Kidney capillary endothelial cell (primary cell): ENCODE measurements at places on chromosomes 5 and 9.

GRCh38 chr9:6200761-6201160 lies 14.8 kb upstream of the IL33 start:
- no peak for DNase-seq

DNA sequence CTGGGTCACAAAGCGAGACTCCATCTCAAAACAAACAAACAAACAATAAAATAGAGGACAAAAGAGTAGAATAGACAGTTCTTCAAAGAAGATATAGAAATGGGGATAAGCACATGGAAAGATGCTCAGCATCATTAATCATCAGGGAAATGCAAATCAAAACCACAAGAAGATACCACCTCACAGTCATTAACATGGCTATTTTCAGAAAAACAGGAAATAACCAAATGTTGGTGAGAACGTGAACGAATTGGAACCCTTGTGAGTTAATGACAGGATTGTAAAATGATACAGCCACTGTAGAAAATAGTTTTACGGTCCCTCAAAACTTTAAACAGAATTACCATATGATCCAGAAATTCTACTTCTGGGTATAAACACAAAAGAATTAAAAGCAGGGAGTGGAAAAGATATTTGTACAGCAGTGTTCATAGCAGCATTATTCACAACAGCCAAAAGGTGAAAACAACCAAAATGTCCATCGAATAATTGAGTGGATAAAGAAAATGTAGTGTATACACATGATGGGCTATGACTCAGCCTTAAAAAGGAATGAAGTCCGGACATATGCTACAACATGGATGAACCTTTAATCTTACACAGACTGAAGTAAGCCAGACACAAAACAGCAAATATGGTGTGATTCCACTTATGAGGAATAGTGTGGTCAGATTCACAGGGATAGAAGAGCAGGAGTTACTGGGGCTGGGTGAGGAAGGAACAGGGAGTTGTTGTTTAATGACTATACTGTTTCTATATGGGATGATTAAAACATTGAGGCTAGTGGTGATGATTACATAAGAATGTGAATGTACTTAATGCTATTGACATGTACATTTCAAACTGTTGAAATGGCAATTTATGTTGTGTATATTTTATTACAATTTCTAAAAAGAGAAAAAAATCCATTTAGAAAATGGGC lies 19.7 kb downstream of the OR2V2 start:
- no peak for DNase-seq

- no peak for DNase-seq
These were observed 57.5 kb downstream of the CDH6 start for GRCh38 chr5:31251032-31251431.

GRCh38 chr9:127450243-127450760 lies 904 bp downstream of the RPL12 start:
- no peak for DNase-seq

DNA sequence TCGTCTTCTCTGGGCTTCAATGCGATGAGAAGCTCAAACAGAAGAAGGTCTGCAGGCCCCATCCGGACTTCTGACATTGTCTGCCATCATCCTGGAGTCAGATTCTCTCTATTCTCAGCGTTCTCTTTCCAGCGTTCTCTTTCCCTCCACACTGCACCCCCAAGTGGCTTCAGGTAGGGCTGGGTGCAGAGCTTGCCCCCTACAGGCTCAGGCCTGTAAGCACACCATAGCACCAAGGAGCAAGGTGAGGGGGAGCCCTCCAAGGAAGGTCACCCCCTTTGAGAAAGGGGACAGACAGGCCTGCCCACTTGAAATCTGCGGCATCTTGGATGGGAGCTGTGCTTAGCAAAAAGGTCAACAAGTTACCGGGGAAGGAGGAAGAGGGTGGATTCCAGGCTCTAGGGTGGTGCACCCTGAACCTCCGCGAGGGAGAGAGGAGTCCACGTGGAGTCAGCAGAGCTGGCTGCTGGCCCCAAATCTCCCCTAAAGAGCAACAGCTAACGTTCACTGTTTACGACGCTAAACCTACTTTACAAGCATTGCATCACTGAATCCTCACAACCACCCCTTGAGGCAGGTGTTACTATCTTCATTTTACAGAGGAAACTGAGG lies 27.5 kb downstream of the GPX3 start:
- no peak for DNase-seq
